ENCODE measurements at places on chromosomes 6 and 20. TPM values are rescaled to one million over a fixed set of nuclear protein-coding genes. Genes with fewer than 3 reads are reported as not detected.

Gene FRS3
- total RNA-seq = 0.89 TPM

Gene F13A1
- total RNA-seq = not detected

Gene SLC16A10
- total RNA-seq = under 0.01 TPM

Gene TOMM6
- 51.7 TPM for total RNA-seq

Gene CFAP61
- total RNA-seq = not detected

Gene SHLD1
- 3.5 TPM for total RNA-seq

DNA sequence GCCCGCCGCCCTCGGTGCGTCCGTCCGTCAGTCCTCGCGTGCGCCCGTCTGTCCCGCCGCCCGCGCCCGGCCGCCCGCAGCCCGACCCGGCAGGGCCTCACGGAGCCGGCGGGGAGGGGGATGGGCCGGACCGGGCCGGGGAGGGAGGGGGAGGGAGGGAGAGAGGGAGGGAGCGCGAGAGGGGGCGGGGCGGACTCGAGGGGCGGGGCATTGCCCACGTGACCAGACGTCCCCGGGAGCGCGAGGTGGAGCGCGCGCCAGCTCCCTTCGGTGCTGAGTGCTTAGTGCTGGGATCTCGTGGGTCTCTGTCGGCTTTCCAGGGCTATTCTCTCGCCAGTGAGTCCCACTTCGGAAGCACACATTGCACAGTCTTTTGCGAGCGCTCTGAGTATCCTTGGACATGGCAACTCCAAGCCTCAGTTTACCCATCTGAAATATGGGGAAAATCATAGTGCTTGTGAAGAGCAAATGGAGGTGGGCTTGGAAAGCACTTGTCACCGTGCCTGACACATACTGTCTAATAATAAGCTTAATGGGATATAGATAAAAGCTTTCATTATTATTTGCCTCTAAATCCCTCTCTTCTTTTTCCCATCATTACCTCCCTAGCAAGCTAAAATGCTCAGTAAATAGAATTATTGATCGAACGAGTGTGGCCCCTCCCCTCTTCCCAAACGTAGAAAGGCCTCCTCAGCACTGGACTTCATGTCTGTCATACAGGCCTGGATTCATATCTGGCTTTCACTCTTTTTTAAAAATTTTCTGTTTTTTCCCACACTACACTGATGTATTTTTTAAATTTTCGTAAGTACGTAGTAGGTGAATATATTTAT lies at the start of gene NCOA6:
TSS of gene NCOA6 (minus strand) at position 122 of the 833 bp plus-strand sequence. CDS start 43,296 bp downstream, outside the sequence.
- peak; percentile 63 for DNase-seq

DNA sequence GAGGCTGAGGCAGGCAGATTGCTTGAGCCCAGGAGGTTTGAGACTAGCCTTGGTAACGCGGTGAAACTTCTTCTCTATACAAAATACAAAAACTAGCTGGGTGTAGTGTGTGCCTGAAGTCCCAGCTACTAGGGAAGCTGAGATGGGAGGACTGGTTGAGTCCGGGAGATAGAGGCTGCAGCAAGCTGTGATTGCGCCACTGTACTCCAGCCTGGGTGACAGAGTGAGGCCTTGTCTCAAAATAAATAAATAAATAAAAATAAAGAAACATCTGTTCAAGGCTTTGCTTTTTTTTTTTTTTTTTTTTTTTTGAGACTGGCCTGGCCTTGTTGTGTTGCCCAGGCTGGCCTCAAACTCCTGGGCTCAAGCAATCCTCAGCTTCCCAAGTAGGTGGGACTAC lies 23.7 kb upstream of the SLC23A2 start:
- DNase-seq = no peak

DNA sequence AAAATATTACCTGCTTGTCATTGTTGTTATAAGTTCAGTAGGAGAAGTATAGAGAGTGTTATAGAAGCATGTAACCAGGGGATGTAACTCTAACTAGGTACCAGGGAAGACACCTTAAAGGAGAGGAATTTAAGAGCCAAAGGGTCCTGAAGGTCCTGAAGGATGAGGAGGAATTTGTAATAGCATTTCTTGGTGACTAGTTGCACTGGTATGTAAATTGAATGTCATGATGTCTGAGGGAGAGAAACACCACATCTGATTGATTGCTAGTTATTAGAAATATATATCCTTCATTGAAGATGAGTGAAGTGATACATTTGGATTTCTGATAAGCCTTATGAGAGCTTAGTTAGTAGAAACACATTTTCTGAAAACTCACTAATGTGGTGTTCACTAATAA lies 643.8 kb downstream of the RFPL4B start:
- DNase-seq = no peak

DNA sequence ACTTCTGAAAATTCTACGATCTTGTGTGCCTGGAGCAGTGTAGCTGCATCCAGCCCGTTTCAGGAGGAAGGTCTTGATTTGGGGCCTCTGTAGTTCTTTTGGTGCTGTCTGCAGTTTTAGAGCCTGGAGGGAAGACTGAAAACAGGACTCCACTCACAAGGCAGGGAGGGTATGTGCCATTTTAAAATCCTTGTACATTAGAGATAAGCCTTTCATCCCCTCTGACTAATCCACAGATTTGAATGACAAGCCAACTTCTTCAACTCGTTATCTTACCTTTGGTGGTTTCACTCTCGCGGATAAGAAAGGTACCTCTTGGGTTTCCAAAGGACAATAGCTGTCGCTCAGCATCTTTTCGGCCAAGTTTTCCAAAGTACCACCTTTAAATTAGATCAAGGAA lies 98.0 kb upstream of the TRAF3IP2 start:
- DNase-seq = no peak

- no peak for DNase-seq
Observed at GRCh38 chr20:35539756-35540212, 2.1 kb upstream of the ERGIC3 start.

- DNase-seq = no peak
Observed at GRCh38 chr6:143410859-143411270, 39.6 kb downstream of the ADAT2 start.

DNA sequence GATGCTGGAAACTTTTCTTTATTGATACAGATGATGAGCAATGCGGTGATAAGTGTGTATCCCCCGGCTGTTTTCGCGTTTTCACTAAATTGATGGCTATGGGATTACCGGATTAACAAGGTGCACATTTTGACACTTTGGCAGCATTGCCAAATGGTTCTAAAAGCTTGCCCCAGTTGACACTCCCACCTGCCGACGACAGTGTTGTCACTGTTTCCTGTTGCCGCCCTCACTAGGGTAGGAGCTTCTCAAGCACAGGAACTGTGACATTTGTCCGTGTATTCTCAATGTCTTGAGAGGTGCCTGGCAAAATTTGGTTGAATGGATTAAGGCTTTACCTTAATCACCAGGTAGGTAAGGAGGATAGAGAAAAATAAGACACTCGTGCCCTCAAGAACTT lies 9.8 kb upstream of the MAPK13 start:
- no peak for DNase-seq

GRCh38 chr6:41672816-41673703 lies 34.8 kb downstream of the MDFI start:
- no peak for DNase-seq

DNA sequence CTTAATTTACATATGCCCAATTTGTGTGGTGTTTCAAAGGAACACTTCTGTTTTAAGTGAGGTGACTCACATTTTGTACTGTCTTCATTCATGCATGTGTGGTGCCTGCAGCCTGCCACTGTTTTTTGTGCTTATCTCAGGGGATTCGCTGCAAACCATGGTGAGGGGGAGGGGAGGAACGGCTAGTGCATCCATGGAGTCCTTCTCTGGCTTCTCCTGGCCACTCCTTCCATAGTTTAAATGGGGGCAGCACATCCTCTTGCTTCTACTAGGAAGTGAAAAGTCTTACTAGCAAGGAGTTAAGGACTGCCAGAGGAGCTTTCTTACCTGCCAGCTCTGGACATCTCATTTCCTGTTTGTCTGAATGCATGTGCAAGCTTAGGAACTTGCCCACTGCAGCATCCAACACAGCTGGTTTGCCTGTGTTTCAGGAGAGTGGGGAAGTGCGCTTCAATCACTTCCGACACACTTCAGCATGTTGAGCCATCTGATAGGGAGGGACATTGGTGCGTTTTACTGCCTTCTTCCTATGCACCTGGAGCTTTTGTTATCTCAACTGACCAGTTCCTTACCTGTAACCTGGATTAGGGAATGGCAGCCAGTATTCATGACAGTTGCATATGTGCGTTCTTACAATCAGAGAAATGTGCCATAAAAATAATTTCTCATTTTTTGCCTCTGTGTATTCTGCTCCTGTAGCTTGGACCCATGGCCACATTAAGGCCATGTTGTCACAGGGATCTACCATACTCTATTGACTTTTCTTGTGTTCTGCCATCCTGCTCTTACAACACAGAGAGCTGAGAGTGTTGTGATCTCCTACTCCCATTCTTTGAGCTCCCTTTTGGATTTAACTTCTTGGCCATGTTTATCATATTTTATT lies 211.3 kb downstream of the ARID1B start:
- peak; percentile 28 for DNase-seq

All from dermis microvascular lymphatic vessel endothelial cell (primary cell).